ENCODE measurements at places on chromosomes 1 and 21. TPM values are rescaled to one million over a fixed set of nuclear protein-coding genes. Genes with fewer than 3 reads are reported as not detected.

GRCh38 chr1:103162360-103162759 lies 54.0 kb upstream of the COL11A1 start:
- H3K36me3 ChIP-seq: no peaks in the 10 kb centered on the region
- H3K27ac ChIP-seq: no peak overlapping the region
- no peak for DNase-seq
- no peaks in the 10 kb centered on the region for H3K27me3 ChIP-seq

GRCh38 chr1:109170035-109170764 lies 43.5 kb upstream of the SARS1 start:
- H3K36me3 ChIP-seq: no peaks in the 10 kb centered on the region
- H3K4me1 ChIP-seq: peaks cover 13% of the 10 kb centered on the region
- peak overlapping the region; percentile 42 for H3K27ac ChIP-seq
- no peak for DNase-seq

DNA sequence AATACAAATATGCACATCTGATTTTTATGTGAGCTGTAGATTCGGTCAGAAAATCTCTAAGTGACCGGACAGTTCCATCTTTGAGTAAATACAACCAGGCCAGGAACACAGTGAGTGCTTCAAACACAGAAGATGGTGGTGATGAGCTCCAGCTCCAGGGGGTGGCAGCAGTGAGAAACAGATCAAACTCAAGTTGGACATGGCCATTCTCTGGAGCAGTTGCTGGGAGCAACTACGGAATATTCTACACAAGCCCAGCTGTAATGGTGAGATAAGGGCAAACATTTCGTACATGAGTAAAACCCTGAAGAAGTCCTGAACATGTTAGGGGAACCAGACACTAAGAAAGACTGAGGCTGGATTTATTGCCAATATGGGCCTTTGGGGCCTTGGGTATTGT lies 100.7 kb downstream of the BARHL2 start:
- H3K4me1 ChIP-seq: no peaks in the 10 kb centered on the region
- peaks cover 3% of the 10 kb centered on the region for H3K27me3 ChIP-seq
- no peak overlapping the region for H3K4me3 ChIP-seq
- DNase-seq: no peak

GRCh38 chr1:109255097-109255651 lies 5.8 kb downstream of the CELSR2 start:
- H3K4me1 ChIP-seq: no peaks in the 10 kb centered on the region
- H3K27me3 ChIP-seq: no peaks in the 10 kb centered on the region
- H3K27ac ChIP-seq: no peak overlapping the region
- no peak for DNase-seq

GRCh38 chr1:3019007-3019515 lies 2.2 kb upstream of the ACTRT2 start:
- H3K36me3 ChIP-seq: no peaks in the 10 kb centered on the region
- no peaks in the 10 kb centered on the region for H3K4me1 ChIP-seq
- no peak overlapping the region for H3K4me3 ChIP-seq
- no peak for DNase-seq
- H3K27ac ChIP-seq: no peak overlapping the region

DNA sequence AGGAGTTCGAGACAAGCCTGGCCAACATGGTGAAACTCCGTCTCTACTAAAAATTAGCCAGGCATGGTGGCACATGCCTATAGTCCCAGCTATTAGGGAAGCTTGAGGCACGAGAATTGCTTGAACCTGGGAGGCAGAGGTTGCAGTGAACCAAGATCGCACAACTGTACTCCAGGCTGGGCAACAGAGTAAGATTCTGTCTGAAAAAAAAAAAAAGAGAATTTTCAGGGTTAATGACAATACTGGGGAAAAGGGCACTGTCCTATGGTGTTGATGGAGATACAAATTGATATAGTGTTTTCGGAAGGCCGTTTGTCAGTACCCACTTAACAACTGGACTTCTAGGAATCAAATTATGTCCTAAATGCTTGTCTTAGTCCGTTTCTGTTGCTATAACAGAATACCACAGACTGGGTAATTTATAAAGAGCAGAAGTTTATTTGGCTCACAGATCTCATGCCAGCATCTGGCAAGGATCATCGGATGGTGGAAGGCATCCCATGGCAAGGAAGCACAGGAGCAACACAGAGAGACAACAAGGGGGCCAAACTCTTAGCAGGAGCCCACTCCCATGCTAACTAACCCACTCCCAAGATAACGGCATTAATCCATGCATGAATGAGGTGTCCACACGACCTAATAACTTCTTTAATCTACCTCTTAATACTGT lies 41.3 kb downstream of the ZBTB8A start:
- no peaks in the 10 kb centered on the region for H3K36me3 ChIP-seq
- DNase-seq: no peak
- H3K27ac ChIP-seq: no peak overlapping the region
- H3K27me3 ChIP-seq: peaks cover 2% of the 10 kb centered on the region

GRCh38 chr1:31799196-31799894 lies 16.5 kb downstream of the SPOCD1 start:
- H3K36me3 ChIP-seq: no peaks in the 10 kb centered on the region
- H3K4me3 ChIP-seq: no peak overlapping the region
- H3K27me3 ChIP-seq: peaks cover 25% of the 10 kb centered on the region
- H3K4me1 ChIP-seq: peaks cover 2% of the 10 kb centered on the region

DNA sequence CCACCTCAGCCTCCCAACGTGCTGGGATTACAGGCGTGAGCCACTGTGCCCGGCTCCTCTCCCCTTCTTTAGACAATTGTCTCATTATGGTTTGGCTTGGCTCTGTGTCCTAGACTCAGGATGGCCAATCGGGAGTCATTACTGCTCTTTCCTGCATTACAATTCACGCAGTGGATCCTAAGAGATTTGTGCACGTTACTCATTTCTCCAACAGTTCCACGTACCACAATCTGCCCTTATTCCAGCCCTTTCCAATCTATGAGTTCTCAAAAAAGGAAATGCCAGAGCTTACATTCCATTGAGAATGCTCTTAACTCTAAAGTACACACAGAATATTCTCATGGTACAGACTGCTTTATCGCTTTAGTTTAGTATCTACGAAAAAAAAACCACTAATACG lies 357.0 kb downstream of the GPATCH2 start:
- H3K27me3 ChIP-seq: no peaks in the 10 kb centered on the region
- no peak for DNase-seq
- no peaks in the 10 kb centered on the region for H3K4me1 ChIP-seq
- no peak overlapping the region for H3K4me3 ChIP-seq

DNA sequence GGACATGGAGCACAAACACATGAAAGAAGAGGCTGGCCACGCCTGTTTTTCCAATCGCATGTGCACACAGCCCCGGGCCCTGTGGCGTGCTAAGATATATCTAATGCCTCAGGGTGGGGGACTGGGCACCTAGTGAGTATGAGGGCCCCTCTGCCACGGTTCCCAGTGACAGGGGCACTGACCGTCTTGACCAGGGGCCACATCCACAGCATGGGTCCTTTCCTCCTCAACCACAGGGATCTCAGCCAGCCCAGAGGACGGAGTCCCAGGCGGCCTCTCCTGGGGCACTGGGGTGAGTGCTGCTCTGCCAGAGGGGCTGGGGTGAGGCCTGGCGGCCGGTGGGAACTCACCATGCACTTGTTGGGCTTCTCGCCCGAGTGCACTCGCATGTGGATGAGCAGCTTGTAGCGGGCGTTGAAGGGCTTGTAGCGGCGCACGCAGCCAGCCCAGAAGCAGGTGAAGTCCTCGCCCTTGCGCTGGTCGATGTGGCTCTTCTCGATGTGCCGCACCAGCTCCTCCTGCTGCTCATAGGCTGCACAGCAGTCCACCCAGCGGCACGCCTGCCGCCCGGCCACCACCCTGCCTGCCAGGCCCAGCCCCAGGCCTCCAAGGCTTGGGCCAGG lies 134.7 kb downstream of the DMRTB1 start:
- no peak overlapping the region for H3K27ac ChIP-seq
- DNase-seq: peak; percentile 42
- peaks cover 2% of the 10 kb centered on the region for H3K27me3 ChIP-seq
- H3K4me1 ChIP-seq: no peaks in the 10 kb centered on the region

- H3K27ac ChIP-seq: no peak overlapping the region
- no peaks in the 10 kb centered on the region for H3K27me3 ChIP-seq
- H3K4me1 ChIP-seq: peaks cover 4% of the 10 kb centered on the region
- H3K36me3 ChIP-seq: peaks cover 2% of the 10 kb centered on the region
- no peak for DNase-seq
Observed at GRCh38 chr1:202553560-202554038, 156.7 kb downstream of the SYT2 start.

GRCh38 chr1:186904361-186904760 lies 75.6 kb downstream of the PLA2G4A start:
- no peak overlapping the region for H3K27ac ChIP-seq
- no peak overlapping the region for H3K4me3 ChIP-seq
- no peaks in the 10 kb centered on the region for H3K27me3 ChIP-seq
- H3K36me3 ChIP-seq: no peaks in the 10 kb centered on the region
- DNase-seq: no peak
- H3K4me1 ChIP-seq: no peaks in the 10 kb centered on the region

- no peak for DNase-seq
- no peak overlapping the region for H3K27ac ChIP-seq
- H3K4me3 ChIP-seq: no peak overlapping the region
- peaks cover 24% of the 10 kb centered on the region for H3K4me1 ChIP-seq
Observed at GRCh38 chr1:213054733-213055591, 3.9 kb downstream of the RPS6KC1 start.

- H3K4me3 ChIP-seq: no peak overlapping the region
- H3K36me3 ChIP-seq: no peaks in the 10 kb centered on the region
- DNase-seq: no peak
Observed at GRCh38 chr1:240467895-240468294, 144.1 kb downstream of the GREM2 start.

GRCh38 chr1:193313354-193314140 lies 127.1 kb upstream of the B3GALT2 start:
- no peak for DNase-seq
- no peaks in the 10 kb centered on the region for H3K36me3 ChIP-seq
- H3K27me3 ChIP-seq: no peaks in the 10 kb centered on the region
- no peak overlapping the region for H3K27ac ChIP-seq

GRCh38 chr1:181779343-181779742 lies 282.2 kb downstream of the ZNF648 start:
- DNase-seq: no peak
- H3K4me3 ChIP-seq: no peak overlapping the region
- no peaks in the 10 kb centered on the region for H3K4me1 ChIP-seq
- no peaks in the 10 kb centered on the region for H3K36me3 ChIP-seq
- no peak overlapping the region for H3K27ac ChIP-seq
- peaks cover 2% of the 10 kb centered on the region for H3K27me3 ChIP-seq

GRCh38 chr21:42237161-42237560 lies 18.2 kb downstream of the ABCG1 start:
- peak overlapping the region; percentile 69 for H3K4me3 ChIP-seq
- peaks cover 62% of the 10 kb centered on the region for H3K4me1 ChIP-seq
- H3K27me3 ChIP-seq: no peaks in the 10 kb centered on the region
- peak overlapping the region; percentile 82 for H3K27ac ChIP-seq

DNA sequence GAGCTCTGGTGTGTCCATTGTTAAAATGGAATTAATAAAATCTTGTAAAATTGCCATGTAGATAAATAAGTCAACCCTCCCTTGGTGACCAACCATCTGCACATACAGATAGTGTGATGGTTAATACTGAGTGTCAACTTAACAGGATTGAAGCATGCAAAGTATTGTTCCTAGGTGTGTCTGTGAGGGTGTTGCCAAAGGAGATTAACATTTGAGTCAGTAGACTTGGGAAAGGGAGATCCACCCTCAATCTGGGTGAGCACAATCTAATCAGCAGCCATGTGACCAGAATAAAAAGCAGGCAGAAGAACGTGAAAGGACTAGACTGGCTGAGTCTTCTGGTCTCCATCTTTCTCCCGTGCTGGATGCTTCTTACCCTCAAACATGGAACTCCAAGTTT lies 174.8 kb downstream of the LTN1 start:
- no peaks in the 10 kb centered on the region for H3K27me3 ChIP-seq
- no peaks in the 10 kb centered on the region for H3K4me1 ChIP-seq
- no peak for DNase-seq
- H3K27ac ChIP-seq: no peak overlapping the region
- no peak overlapping the region for H3K4me3 ChIP-seq

The CR1L gene
- total RNA-seq: 1.1 TPM

The TMPRSS15 gene
- total RNA-seq: not detected

The TMEM81 gene
- 3.9 TPM for total RNA-seq

The HSD11B1 gene
- not detected for total RNA-seq

The OR2AK2 gene
- not detected for total RNA-seq

The KPRP gene
- total RNA-seq: not detected

The RXFP4 gene
- total RNA-seq: 0.26 TPM
